CD4-positive, alpha-beta T cell treated with Interleukin-4 for 4 hours (primary cell): ENCODE measurements at places on chromosomes 16 and 17.

DNA sequence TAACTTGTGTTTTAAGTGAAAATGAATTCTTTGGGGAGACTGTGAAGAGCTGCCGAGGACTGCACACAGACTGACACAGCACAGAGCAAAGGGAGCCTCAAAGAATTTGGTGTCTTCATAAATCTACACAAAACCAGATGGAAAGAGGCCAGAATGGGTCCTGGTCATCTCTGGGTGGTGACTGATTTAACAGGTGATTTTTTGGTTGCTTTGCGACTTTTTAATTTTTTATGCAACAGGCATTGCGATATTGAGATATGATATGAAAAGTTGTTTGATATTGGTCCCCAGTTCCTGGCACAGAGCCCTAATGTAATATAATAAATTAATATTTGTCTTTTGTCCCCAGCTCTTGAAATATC, 12.6 kb upstream of the EIF1 start:
- DNase-seq, result no peak

- DNase-seq, result no peak
These were observed 72.3 kb downstream of the CDK5R1 start for GRCh38 chr17:32558997-32559650.

DNA sequence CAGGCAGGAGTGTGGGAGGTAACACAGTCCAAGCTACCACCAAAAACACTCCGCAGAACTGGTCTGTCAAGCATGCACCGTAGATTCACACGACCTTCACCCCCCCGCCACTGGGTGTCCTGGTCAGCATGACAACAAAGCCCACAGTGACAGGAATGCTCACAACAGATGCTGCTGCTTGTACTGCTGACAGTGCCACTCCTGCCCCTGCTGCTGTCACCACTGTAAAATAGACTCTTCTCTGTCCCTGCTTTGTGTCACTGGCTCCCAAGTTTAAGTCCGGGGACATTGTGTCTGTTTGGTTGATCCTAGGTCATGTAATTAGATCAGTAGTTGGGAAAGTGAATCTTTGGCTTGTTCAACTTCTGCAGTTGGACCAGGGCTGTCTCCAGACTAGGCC, 7.0 kb upstream of the ODF4 start:
- no peak for DNase-seq

DNA sequence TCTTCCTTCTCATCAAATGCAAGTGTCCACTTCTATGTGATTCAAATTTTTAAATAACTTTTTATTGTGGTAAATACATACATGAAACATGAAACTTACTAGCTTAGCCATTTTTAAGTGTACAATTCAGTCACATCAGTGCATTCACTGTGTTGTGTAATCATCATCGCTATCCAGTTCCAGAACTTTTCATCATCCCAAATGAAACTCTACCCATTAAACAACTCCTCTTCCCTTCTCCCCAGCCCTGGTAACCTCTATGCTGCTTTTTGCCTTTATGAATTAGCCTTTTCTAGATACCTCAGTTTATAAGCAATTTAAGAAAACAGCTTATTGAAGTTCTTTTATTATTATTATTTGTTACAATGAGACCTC, 41.1 kb upstream of the IL34 start:
- no peak for DNase-seq

DNA sequence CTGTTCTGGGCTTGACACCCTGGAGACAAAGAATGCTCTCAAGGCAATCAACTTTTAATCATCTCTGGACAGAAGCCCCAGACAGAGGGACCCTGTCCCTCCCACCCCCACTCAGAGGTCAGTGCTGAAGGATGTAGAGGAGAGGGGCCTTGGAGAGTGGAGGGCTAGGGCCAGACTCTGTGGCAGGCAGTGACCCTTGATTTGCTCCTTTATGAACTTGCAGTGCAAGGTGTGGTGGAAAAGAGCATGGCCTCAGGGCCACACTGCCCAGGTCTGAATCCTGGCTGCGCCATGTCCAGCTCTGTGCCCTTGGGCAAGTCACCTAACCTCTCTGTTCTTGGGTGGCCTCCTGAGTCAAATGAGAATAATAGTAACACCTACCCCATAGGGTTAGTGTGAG, 134.3 kb downstream of the TMEM132E start:
- no peak for DNase-seq
